Osteoblast (primary cell): ENCODE measurements at places on chromosomes 7 and 10.

DNA sequence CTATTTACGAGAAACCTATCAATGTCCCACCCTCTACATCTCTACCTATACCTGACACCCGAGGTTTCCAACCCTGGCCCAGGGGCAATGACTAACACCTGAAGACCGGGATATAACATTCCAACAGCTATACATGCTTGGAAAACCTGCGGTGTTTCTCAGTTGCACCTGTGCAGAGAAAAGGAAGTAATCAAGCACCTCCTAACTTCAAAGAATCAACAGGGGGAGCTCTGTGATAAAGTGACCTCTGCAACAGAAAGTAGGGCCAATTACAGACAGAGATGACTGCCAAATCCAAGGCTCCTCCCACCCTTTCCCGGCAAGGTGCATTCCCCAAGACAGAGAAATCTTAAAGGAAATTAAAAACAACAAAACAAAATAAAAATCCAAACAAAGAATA, 41.3 kb downstream of the CCDC6 start:
- no peak for DNase-seq

DNA sequence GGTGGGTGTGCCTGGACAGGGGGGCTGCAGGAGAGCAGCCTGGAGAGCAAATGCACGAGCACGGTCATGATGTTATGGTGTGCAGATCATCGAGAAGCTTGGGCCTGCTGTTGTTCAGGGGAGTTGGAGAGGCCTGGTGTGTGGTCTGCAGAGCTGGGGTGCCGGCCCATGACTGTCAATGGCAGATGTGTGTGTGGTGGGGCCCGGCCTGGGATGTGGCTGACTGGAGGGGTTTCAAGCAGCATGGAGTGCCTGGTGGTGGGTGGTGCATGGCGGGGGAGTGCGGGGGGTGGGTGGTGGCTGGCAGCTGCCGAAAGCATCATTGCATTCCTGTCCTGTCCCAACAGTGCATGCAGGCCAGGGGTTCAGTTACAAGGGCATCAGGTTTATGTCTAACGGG, 122.6 kb downstream of the DOCK1 start:
- no peak for DNase-seq

DNA sequence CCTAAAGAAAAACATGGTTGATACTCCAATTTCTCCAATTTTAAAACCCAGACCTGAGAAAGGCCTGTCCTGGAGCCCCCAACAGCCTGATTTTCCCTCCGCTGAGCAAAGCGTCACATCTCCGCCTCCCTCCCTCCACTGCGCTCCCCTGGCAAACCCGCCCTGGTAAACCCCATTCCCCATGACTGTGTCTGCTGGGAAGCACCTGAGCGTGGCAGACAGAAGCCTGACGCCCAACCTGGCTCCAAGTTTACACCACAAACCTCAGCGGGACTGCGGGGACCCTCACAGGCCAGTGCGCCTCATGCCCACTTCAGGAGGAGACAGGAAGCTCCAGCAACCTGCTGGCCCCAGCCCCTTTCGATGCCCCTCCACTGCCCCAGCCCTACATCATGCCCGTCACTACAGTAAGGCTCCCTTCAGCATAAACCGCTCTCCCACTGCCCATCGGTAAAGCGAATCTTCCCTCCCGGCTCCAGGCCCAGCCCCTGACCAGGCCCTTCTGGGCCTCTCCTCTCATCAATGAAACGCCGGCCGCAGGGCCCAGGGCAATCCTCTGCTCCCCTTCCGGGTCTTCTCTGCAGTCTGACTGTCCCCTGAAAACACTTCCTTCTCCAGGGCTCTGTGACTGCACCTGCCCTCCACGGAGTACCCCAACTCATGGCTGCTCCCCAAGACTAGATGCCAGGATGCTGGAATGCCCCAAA, 233.3 kb downstream of the MAD1L1 start:
- DNase-seq = no peak

GRCh38 chr7:47601881-47602249, 20.0 kb upstream of the TNS3 start:
- DNase-seq = no peak

DNA sequence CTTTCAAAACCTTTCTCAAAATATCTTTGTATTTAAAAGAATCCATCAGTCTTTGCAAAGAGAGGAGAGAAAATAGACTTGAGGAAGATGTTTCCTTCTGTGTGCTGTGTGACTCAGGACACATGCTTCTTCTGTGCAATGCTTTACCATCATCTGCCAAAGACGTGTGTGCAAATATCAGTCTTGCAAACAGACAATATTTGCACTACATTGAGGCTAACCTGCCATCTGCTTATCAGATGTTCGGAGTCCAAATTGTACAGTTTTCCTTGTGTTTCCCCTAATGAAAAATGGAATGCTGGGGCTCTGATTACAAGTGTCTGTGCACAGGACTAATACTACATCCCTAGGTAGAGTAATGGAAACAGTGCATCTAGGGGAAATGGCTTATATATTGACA, 353.1 kb upstream of the LRRTM3 start:
- no peak for DNase-seq

- no peak for DNase-seq
Measured at GRCh38 chr10:66777665-66778064, 148.2 kb upstream of the LRRTM3 start.

- no peak for DNase-seq
Measured at GRCh38 chr7:111750228-111750627, 187.9 kb upstream of the IMMP2L start.

GRCh38 chr7:17126413-17127268, 171.8 kb upstream of the AHR start:
- no peak for DNase-seq

GRCh38 chr7:128729494-128729893, 9.7 kb upstream of the CALU start:
- DNase-seq = no peak

- DNase-seq = no peak
Measured at GRCh38 chr10:88057720-88058119, 194.3 kb downstream of the PTEN start.

DNA sequence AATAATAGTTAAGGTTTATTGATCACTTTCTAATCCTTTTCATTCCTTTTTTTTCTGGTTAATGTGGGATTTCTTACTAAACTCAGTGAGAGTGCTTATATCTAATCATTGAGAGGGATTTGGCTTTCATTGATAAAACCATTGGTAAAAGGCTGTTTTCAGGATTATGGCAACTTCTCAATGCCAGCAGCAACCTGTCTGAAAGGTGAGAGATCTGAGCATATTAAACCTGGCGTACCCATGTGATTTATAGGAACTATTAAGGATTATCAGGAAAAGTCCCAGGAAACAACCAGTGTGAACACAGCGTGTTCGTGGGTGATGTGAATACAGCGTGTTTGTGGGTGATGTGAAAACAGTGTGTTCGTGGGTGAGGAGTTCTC, 65.9 kb downstream of the PDIA4 start:
- DNase-seq = no peak

- no peak for DNase-seq
Measured at GRCh38 chr10:49600046-49600445, 10.1 kb upstream of the SLC18A3 start.

DNA sequence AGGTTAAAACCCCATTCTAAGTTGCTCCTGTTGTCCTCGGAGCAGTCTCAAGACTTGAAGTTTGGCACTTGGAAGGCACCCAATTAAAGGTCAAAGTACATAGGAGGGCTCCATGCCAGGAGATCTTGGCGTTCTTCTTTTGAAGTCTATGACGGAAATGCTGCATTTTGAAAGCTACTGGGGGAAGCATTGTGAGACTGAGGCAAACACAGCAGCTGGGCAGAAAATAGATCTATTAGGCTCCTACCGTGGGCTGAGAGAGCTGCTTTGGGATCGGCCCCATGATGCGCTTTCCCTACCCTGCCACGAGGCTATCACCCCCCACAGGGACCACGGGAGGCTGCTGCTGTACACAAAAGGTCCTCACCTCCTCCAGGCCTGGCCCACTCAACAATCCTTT, 20.0 kb downstream of the KIAA1549 start:
- no peak for DNase-seq

DNA sequence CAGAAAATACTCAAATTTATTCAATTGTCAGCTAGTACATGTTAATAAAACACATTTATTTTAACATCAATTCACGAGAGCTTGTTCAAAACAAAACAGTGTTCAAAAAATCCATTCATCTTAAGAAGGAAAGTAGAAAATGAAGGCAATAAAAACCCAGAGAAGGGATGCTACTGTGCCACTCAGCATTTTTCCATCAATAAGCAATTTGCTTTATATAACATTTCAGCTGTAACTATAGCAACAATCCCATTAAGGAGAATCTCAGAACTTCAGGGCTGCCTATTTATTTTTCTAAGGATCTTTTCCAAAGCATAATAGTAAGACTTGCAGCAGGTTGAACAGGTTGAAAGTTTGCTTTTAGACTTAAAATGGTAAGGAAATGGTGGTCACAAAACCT, 190.5 kb downstream of the PCLO start:
- no peak for DNase-seq
